ENCODE measurements at places on chromosomes 3 and 15.

GRCh38 chr3:47932421-47932820 lies 83.8 kb downstream of the MAP4 start:
- DNase-seq, result no peak

DNA sequence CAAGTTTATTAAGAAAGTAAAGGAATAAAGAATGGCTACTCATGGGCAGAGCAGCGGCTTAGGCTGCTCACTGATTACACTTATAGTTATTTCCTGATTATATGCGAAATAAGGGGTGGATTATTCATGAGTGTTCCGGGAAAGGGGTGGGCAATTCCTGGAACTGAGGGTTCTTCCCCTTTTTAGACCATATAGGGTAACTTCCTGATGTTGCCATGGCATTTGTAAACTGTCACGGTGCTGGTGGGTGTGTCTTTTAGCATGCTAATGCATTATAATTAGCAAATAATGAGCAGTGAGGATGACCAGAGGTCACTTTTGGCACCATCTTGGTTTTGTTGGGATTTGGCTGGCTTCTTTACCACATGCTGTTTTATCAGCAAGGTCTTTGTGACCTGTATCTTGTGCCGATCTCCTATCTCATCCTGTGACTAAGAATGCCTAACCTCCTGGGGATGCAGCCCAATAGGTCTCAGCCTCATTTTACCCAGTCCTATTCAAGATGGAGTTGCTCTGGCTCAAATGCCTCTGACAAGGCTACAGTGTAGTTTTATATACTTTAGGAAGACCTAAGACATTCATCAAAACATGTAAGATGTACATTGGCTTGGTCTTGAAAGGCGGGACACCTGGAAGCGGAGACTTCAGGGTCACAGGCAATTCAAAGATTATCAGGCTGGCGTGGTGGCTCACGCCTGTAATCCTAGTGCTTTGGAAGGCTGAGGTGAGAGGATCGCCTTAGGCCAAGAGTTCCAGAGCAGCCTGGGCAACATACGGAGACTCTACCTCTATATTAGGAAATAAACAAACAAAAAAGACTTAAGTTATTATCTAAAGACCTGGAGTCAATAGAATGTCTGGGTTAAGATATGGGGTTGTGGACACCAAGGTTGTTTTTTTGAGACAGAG lies 3.2 kb upstream of the BLOC1S6 start:
- no peak for DNase-seq

DNA sequence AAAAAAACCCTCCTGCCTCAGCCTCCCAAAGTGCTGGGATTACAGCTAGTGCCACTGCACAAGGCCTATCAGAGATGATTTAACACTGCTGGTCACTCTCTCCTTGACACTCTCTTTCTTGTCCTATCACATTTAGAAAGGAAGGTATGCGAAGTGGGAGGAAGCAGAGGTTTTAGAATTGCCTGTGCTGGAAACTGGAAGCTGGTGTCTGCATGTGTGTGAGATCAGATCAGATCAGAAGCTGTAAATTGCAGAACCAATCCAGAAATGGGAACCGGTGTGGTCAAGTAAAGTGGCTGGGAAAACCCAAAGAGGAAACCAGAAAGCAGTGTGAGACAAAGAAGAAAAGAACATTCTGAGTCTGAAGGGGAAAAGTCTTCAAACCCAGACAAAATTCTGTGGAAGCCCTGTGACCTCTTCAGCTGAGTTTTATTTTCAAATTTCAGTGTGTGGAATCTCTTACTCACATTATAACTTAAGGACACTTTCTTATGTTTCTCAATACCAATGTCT lies 2.8 kb downstream of the EFHB start:
- DNase-seq, result no peak

GRCh38 chr3:195755791-195756676 lies 35.3 kb downstream of the MUC20 start:
- DNase-seq, result no peak

- DNase-seq, result no peak
Observed at GRCh38 chr3:175226444-175226843, 367.3 kb downstream of the NAALADL2 start.

Data from COR-L47 (cell line).